ENCODE measurements at places on chromosomes 7 and 10. TPM values are rescaled to one million over a fixed set of nuclear protein-coding genes. Genes with fewer than 3 reads are reported as not detected.

DNA sequence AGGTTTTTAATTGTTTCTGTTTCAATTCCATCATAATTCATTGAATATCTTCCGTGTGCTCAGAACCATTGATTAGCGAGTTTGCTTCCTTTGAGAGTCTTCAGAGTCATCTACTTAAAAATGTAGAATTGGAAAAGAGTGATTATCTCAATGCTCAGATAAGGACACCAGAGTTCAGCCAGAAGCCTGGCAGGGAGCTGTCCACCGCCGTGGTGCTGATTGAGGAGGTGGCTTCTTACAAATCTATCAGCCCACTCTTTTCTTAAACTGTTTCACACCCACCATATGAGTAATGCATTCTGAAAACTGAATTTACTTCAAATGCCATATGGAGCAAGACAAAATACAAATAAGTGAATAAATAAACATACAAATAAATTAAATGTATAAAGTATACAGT is 79.3 kb downstream of the INSYN2A start:
- no peak for DNase-seq

- no peak for DNase-seq
These were observed 269.6 kb downstream of the ELFN1 start for GRCh38 chr7:1939434-1940401.

DNA sequence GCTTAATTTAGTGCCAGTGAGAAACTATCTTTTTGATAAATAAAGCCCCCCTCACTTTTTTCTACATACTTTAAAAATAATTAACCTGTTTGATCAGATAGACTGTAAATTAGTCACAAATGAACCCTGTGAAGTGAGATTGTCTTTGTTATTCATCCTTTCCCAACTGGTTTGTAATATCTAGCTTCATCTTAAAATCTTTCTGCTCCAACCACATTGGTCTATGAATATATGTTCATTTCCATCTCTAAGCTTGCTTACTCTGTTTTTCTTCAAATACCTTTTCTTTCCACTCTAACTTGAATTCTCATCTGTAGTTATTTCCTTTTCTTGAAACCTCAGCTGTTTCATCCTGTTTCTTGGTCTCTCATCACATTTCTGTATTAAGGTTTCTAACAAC is 12.1 kb downstream of the MARCHF5 start:
- no peak for DNase-seq

- no peak for DNase-seq
These were observed 46.9 kb upstream of the KDM7A start for GRCh38 chr7:140223515-140224221.

- no peak for DNase-seq
These were observed 9.0 kb downstream of the NRBF2 start for GRCh38 chr10:63142136-63142535.

DNA sequence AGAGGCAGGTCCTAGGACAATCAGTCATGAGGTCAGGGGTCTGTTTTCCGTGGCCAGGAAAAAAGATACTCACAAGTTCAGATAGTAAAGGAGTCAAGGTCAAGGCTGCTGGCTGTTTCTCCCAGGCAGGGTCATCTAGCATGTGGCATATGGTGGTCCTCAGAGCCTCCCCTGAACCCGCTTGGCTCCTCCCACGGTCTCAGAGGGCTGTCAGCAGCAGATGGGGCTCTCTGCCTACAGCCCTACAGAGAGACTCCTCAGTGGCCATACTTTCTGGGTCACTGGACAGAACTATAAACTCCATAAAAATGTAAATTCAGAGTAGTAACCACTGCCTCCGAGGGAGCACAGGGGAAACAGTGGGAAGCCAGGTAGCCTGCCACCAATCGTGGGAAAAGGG is 11.3 kb upstream of the DRGX start:
- no peak for DNase-seq

GRCh38 chr10:22133749-22134624 is 83.8 kb downstream of the EBLN1 start:
- no peak for DNase-seq

DNA sequence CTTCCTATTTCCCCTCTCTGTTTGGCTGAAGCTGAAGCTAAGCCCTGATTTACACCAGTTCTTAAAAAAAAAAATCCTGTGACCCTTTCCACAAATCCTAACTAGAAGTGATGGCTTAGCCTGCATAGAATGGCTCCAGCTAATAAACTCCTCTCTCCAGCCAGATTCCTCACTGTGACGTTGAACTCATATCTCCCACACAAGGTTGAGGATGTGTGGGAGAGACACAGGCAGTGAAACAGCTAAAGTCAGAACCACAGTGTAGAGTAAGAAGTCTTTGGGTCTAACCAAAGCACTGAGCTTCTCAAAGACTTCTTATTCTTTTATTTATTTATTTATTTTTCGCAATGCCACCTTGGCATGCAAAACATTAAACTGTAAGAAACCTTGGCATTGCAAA is 268.3 kb downstream of the SNX13 start:
- no peak for DNase-seq

- no peak for DNase-seq
These were observed 25.5 kb downstream of the KLHDC10 start for GRCh38 chr7:130095812-130096211.

GRCh38 chr7:76354516-76354915 is 4.3 kb downstream of the YWHAG start:
- DNase-seq: no peak

DNA sequence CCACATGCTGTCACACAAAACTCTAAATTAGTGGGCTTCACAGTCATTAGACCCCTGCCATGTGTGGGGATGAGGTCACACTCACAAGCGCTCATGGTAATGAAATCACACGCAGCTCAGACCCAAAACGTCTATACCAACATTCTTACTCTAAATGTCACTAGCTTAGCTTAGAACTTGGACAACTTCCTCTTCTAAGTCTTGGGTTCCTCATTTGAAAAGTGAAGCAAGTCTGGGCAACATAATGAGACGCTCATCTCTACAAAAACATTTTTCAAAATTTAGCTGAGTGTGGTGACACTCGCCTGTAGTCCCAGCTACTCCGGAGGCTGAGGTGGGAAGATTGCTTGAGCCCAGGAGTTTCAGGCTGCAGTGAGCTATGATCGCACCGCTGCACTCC is 92.7 kb upstream of the MACROH2A2 start:
- DNase-seq: no peak

DNA sequence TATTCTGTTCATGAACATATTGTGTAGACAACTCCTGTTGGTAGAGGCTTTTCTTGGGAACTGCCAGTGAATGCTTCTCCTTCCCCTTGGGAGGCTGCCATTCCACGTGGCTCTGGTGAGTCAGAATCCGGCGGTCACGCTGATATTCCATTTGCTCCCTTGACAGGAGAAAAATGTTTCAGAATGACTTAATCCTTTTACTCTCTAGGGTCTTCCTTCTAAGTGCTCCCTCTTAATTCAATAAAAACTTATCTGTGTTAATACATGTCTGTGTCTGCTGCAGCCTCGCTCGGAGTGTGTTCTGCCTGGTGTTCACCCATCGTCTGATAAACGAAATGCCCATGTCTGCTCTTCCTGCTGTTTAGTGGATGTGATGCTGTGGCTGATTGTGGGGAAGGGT is 278.6 kb downstream of the ARHGAP12 start:
- DNase-seq: peak; percentile 47

GRCh38 chr7:88686468-88687229 is 72.9 kb upstream of the ZNF804B start:
- no peak for DNase-seq

- DNase-seq: no peak
These were observed 18.6 kb downstream of the PYROXD2 start for GRCh38 chr10:98396096-98397063.

DNA sequence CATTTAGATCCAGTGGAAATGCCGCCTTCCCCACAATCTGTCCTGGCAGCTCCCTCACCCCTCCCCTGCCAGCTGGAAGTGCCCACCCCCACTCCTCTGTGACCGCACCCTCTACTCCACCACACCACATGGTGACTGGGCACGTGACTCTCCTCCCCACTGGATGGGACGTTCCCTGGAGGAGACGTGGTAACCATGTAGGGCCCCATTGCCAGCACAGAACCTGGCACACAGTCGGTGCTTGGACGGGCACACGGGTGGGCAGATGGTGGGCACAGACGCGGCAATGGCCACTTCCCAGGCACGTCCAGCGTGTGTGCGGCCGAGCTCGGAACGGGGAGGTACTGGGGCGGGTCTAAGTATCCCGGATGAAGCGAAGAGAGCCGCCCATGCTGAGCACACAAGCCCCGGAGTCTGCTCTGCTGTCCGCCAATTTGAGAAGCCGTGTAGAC is 245.6 kb downstream of the MAD1L1 start:
- no peak for DNase-seq

DNA sequence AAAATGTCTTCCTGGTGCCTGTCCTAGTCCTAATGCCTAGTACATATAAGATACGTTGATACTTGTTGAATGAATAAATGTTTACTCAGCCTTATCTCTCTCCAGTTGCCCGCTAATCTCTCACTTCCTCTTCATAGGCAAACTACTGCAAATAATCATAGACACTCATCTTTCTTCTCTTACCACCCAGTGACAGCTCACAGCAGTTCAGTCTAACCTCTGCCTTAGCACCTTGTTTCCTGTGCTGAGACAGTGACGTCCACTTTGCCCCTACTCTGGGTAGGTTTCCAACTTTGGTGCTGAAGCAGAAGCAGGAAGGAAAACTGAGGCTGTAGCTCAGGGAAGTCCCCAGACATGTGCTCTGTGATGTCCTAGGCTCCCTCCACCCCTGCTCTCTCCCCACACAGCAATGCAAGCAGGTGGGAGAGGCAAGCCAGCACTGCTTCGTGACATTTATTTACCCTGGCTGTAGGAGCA is 45.5 kb upstream of the RHOBTB1 start:
- no peak for DNase-seq

DNA sequence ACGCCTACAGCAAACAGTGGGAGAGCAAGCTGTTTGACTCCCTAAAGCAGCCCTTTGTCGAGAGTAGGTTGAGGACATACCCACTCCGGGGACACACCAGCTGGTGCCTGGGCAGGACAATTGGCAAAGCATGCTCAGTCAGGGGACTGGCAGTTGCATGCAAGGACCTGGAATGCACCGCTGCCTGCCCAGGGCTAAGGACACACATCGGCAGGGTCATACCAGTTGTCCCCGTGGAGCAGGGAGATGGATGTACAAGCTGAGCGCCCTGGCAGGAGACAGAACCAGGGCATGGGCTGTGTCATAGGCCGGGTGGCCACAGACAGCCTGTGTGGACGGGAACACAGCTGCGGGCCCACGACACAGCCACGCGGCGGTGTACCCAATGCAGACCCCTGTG is 18.3 kb upstream of the ELN start:
- DNase-seq: no peak

DNA sequence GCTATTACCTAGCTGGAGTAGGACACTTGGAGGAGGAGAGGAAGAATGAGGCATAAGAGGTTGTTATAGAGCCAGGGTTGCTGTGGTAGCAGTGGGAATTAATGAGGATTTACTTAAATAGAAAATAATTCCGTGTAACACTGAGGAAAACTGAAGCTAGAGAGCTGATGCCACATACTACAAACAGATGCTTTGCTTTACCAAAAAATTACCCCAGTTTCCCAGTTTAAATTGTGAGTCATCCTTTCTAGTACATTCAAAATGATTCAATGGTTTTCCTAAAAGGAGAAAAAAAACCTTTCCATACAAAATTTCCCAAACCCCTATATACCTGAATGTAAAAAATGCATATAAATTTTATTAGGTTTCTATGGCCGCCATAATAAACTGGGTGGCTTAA is 58.3 kb downstream of the ZNF518A start:
- no peak for DNase-seq

- DNase-seq: no peak
These were observed 6.1 kb downstream of the STK32C start for GRCh38 chr10:132301371-132302330.

DNA sequence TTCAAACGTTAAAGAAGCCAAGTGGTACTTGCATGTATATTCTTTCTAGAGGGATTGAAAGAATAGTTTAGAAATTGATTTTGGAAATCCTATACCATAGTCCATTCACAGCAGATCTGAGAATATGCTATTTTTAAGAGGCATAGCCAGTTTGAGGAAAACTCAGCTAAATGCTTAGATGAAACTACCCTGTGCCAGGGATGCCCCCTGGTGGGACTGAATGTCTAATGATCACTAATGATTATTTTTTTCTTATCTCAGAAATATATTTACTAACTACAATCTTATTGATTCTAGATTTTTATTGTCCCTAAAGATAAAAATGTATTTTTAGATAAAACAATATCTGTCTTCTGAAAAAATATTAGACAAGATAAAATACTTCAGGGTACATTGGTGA is 844.9 kb upstream of the PHF14 start:
- DNase-seq: no peak

DNA sequence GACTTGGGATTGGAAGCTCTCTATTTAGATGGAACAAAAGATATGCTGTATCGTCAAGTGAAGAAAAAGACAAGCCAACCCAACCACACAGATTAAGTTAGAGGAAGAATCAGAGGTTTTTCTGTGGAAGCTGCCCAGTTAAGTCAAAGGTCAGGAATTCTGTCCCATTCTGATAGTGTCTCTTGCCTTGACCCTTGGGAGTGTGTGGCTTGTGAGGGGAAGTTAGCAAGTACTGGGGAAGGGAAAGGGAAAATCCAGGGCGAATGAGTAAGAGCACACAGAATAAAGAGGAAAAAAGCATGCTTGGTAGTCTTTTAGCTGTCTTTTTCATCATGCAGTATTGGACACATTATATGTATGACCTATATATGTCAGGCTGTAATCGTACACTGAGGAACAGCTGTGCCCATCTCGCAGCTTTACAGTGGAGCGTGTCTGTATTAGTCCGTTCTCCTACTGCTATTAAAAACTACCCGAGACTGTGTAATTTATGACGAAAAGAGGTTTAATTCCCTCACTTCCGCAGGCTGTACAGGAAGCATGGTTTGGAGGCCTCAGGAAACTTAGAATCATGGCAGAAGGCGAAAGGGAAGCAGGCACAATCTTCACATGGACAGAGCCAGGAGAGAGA is 197.2 kb downstream of the GALNT17 start:
- no peak for DNase-seq

- DNase-seq: no peak
These were observed 465 bp upstream of the NPY start for GRCh38 chr7:24283554-24283896.

- DNase-seq: no peak
These were observed 193.4 kb upstream of the ZNF32 start for GRCh38 chr10:43842072-43842471.

The SPDYE9 gene
- not detected for total RNA-seq

The SH2B2 gene
- 4.5 TPM for total RNA-seq

The GRID1 gene
- total RNA-seq: 1.7 TPM

The ZNF37A gene
- 18.0 TPM for total RNA-seq

The CPA2 gene
- total RNA-seq: not detected

The C10orf143 gene
- total RNA-seq: 1.6 TPM

The CLCN1 gene
- total RNA-seq: 0.79 TPM

The C10orf62 gene
- 0.88 TPM for total RNA-seq

The AQP1 gene
- total RNA-seq: 291 TPM

The KLF14 gene
- total RNA-seq: not detected

The ODAD2 gene
- total RNA-seq: not detected

The DIP2C gene
- total RNA-seq: 19.7 TPM

The FLNC gene
- 140 TPM for total RNA-seq

The RHOBTB1 gene
- 19.5 TPM for total RNA-seq

The NUDT1 gene
- 17.4 TPM for total RNA-seq

Measured in omental fat pad (tissue), 4 donors.